ENCODE measurements at places on chromosomes 5 and 9.

GRCh38 chr9:98575379-98576346, 133.1 kb downstream of the GABBR2 start:
- DNase-seq: no peak

DNA sequence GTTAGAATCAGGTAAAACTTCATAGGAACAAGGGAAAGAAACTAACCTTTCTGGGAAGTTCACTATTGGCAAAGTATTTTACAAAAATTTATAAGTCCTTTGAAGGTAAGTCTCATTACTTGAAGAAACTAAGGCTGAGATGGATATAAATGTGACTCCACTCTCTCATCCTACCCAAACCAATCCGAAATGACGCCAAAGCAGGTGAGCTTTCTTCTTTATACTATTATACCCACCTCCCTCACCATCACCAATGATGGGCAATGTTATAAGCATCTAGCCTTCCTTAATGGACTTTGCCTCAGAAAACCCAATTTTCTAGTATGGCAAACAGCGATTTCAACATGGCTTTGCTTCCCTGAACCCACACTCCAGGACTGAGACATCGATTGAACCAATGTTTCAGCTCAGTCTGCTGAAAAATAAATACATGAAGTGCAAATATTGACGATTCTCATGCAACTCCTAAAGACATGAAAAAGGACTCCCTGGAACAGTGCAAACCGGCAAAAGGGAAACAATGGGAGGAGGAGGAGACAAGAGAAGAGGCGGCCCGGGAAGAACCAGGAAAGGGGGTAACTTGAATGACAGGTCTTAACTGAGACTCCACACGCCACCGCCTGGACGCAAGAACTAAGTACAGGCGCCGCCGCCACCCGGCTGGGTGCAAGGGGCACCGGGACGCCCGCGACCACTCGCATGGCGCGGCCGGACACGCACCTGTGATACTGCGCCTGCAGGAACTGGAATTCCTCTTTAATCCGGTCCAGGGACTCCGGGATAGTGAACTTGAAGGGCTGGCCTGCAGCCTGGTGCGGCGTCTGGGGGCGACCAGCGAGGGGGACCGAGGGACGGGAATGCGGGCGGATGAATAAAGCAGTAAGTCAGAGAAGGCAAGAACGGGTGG, 2.5 kb downstream of the TLE1 start:
- DNase-seq: peak; percentile 88

DNA sequence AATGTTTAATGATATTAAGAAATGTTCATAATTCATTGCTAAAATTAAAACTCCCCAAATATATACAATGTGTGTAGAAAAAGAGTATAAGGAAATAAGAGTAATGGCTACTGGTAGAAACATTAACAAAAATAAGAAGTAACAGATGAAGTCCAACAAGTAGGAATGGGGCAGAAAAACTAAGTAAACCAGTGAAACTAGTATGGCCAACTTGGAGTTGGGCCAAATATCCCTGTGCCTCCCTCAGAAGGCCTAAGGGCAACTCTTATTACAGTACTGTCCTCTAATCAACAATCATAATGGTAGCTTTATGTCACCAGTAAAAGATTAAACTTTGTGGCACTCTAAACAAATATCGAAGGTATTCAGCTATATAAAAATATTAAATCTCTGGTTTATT, 93.5 kb downstream of the SSBP2 start:
- no peak for DNase-seq

DNA sequence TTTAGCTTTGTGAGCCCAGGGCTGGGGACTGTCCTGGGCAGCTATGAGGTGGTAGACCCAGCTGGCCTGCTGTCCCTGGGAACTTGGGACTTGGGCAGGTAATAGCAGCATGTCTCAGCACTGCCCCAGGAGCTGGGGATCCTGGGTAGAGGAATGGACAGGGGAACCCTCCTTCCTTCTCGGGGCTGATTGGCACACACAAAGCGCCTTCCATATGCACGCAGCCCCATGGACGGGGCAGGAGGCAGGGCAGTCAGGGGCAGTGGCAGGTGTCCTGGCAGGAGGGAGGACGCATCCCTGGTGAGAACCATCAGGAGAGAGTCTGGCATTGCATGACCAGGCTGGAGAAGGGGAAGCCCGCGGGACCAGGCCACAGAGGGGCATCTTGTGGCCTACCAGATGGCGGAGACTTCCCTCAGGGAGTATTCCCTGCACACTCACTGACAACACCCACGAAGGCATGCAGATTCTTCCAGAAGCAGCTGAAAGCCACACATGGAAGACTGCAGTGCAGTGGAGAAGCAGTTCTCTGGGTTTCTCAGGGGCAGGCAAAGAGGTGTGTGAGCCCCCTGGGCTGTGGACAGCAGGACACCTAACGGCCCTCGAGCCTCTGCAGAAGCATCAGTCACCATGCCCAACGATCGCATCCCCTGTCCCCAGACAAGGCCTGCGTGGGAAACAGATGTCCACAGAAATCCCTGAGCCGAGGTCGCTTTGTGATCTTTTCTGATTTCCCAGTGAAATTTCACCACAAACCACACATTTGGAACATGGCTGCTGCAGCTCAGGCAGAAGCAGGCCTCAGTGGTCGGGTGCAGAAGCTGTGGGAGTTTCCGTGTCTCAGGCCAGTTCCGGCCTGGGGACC, 7.0 kb upstream of the NKD2 start:
- no peak for DNase-seq

- no peak for DNase-seq
Measured at GRCh38 chr5:103941596-103941995, 379.0 kb upstream of the NUDT12 start.

GRCh38 chr9:3908731-3909130, 382.9 kb upstream of the RFX3 start:
- no peak for DNase-seq

DNA sequence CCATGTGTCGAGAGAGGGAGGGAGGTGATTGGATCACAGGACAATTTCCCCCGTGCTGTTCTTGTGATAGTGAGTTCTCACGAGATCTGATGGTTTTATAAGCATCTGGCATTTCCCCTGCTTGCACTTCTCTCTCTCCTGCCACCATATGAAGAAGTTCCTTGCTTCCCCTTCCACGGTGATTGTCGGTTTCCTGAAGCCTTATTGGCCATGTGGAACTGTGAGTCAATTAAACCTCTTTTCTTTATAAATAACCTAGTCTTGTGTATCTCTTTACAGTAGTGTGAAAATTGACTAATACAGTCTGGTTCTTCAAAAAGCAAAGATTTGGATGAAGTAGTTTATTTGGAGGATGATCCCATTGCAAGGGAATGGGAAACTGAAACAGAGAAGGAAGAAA, 11.3 kb upstream of the MIER3 start:
- DNase-seq: no peak

DNA sequence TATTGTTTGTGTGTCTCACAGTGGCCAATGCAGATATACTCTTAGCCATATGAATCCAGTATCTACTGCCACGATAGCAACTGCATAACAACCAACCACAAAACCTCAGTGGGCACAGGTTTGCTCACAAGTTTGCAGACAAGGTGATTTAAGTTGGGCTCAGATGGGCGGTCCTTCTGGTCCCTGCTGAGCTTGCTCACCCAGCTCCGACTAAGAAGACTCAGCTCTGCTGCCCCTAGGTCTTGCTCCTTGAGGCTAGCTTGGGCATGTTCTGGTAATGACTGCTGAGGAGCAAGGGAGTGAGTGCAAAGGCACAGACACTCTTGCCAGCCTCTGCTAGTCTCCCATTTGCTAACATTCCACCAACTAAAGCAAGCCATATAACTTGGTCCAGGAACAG, 52.6 kb downstream of the MTX3 start:
- DNase-seq: no peak

DNA sequence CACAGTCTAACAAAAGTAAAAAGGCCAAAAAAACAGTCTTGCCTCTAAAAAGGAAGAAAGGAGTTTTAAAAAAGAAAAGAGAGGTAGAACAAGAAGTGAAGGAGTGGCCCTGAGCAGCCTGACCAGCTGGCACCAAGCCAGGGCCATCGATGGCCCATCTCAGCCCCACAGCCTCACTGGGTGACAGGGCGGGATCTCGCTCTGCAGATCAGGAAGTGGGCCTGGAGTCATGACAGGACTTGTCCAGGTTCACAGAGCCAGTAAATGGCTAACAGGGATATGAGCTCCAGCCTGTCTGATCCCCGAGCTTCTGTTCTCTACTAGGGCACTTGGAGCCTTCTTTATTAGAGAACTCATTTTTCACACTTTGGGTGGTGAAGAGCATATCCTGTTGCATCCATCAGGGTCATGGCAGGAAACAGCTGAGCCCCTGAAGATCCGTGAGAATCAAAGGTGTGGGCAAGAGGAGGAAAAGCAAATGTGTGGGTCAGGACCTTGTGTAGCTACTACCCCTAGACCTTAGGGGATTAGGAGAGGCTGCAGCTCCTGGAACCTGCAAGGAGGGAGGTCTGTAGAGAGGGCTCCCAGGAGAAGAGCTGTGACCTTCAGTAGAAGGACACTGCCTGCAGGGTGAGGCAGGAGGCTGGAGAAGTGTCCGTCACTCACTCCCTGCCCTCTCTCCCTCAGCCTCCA, 299.0 kb upstream of the MSX2 start:
- DNase-seq: no peak

- DNase-seq: no peak
Measured at GRCh38 chr9:107211284-107211923, 71.7 kb upstream of the RAD23B start.

- DNase-seq: no peak
Measured at GRCh38 chr9:92425474-92425873, 1.2 kb upstream of the OMD start.

- no peak for DNase-seq
Measured at GRCh38 chr5:158450751-158451171, 591.8 kb upstream of the CLINT1 start.

GRCh38 chr9:105027084-105027483, 99.1 kb upstream of the ABCA1 start:
- no peak for DNase-seq

GRCh38 chr9:113564498-113565237, 101.1 kb downstream of the RGS3 start:
- DNase-seq: peak; percentile 71

DNA sequence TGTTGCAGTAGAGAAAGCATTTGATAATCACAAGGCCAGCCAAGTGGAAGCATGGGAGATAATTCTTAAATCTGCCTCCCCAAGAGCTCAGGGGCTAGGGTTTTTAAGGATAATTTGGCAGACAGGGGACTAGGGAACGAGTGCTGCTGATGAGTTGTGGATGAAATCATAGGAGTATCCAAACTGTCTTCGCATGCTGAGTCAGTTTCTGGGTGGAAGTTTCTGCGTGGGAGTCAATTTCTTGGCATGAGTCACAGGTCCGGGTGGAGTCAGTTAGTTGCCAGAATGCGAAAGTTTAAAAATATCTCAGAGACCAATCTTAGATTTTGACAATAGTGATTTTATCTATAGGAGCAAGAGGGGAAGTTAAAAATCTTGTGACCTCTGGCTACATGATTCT, 112.6 kb downstream of the TMC1 start:
- DNase-seq: no peak

- DNase-seq: no peak
Measured at GRCh38 chr5:54900984-54901725, 84.2 kb downstream of the ESM1 start.

DNA sequence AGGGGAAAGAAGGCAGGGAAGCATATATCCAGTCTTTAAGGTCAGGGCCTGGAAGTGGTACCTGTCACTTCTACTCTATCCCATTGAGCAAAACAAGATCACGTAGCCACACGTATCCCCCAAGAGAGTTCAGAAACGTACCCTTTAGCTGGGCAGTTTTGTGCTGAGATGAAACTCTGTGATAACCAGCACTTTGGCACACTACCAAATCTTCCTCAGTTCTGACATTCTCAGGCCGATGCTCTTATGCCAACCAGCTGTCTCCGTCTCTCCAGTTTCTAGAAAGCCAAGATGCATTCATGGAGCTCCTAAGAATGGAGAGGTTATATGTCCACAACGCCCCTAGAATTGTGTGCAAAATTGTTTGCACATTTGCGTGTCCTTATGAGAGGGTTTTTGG, 176.6 kb upstream of the MSX2 start:
- no peak for DNase-seq

DNA sequence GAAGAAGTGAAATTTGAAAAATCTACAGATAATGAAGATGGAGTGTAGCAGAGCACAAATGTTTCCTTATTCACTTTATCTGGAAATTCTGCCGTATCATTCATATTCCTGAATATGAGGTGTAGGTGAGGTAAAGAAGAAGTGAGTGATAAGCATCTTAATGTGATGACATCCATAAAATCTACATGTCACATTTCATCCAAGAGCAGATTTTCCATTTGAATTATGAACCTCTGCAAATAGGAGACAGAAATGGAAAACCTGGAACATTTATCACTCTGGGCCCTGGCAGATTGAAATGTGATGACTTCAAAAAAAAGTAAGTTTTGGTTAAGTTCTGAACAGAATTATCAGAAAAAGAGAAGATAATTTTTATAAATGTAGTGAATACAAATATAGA, 240.2 kb downstream of the CDH12 start:
- no peak for DNase-seq
